Mesothelial cell of epicardium (in vitro differentiated cells): ENCODE measurements at places on chromosomes 7 and 10. TPM values are rescaled to one million over a fixed set of nuclear protein-coding genes. Genes with fewer than 3 reads are reported as not detected.

DNA sequence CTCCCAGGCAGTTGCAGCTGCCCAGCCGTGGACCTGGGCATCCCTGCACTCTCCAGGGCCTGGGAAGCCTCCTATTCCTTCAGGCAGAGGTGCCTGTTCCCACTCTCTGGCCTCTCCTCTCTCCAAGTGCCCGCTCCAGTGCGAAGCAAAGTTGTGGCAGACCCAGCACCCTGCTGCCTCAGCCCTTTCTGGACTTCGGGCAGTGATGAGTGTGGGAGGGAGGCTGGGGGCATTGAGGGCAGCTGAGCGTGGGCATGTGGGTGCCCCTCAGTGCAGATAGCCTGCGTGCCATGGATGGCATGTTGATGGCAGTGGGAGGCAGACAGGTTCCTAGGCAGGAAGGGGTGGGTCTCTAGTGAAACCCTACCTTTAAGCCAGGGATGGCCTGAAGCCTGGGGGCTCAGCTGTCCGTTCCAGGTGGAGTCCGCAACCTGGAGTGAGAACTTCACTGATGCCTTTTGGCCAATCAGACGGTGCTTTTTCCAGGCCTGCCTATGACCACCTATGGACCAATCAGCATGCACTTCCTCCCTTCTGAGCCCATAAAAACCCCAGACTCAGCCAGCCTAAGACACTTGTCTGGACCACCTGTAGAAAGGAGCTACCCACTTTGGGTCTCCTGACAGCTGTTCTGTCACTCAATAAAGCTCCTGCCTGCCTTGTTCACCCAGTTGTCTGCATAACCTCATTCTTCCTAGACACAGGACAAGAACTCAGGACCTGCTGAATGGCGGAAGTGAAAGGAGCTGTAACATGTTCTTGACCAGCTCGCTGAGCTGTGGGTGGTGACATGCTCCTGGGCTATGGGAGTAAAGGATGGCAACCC lies 26.1 kb downstream of the SVIL start:
- DNase-seq = no peak
- no peak overlapping the region for H3K4me3 ChIP-seq
- peaks cover 10% of the 10 kb centered on the region for H3K4me1 ChIP-seq
- H3K27ac ChIP-seq = no peak overlapping the region
- no peaks in the 10 kb centered on the region for H3K27me3 ChIP-seq

- peaks cover 16% of the 10 kb centered on the region for H3K36me3 ChIP-seq
- no peak for DNase-seq
- H3K27me3 ChIP-seq = no peaks in the 10 kb centered on the region
Measured at GRCh38 chr7:33061282-33061937, 1.2 kb downstream of the NT5C3A start.

- H3K36me3 ChIP-seq = no peaks in the 10 kb centered on the region
- no peak overlapping the region for H3K4me3 ChIP-seq
- no peak for DNase-seq
- no peaks in the 10 kb centered on the region for H3K27me3 ChIP-seq
- H3K27ac ChIP-seq = no peak overlapping the region
- H3K4me1 ChIP-seq = peaks cover 31% of the 10 kb centered on the region
Measured at GRCh38 chr10:74593470-74593869, 232.9 kb upstream of the KAT6B start.

WNT16 gene
- total RNA-seq = 0.49 to 0.86 TPM (median 0.61 TPM) in 3 replicates

- peaks cover 4% of the 10 kb centered on the region for H3K27me3 ChIP-seq
- no peaks in the 10 kb centered on the region for H3K36me3 ChIP-seq
- DNase-seq = no peak
- no peak overlapping the region for H3K27ac ChIP-seq
Measured at GRCh38 chr7:50988988-50989387, 206.3 kb upstream of the GRB10 start.

KNDC1 gene
- total RNA-seq = 20.3 to 23.7 TPM (median 21.0 TPM) in 3 replicates

DNA sequence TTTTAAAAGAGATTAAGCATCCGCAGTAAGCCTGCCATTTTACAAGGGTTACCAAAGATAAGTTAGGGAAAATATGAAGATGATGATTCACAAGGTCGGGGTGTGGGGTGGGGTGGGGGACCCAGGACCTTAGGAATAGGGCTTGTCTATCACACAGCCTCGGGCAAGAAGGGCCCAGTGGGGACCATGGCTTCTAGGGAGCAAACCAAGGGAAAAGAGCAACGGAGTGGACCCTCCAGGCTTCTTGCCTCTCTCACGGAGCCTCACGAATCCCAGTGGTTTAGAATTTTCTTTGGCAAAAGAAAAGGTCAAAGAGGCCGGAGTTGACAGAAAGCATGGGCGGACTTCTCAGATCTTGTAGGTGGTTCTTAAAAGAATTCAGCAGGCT lies 1.3 kb downstream of the PRKCQ start:
- peak overlapping the region; percentile 72 for H3K4me3 ChIP-seq
- H3K4me1 ChIP-seq = peaks cover 14% of the 10 kb centered on the region
- DNase-seq = no peak
- no peak overlapping the region for H3K27ac ChIP-seq

- no peak overlapping the region for H3K4me3 ChIP-seq
- no peaks in the 10 kb centered on the region for H3K4me1 ChIP-seq
- no peak for DNase-seq
- peaks cover 18% of the 10 kb centered on the region for H3K27me3 ChIP-seq
- H3K27ac ChIP-seq = no peak overlapping the region
Measured at GRCh38 chr10:1662438-1663025, 74.8 kb downstream of the ADARB2 start.
